Suprapubic skin (tissue), 4 donors: ENCODE measurements at places on chromosomes 16 and 17. TPM values are rescaled to one million over a fixed set of nuclear protein-coding genes. Genes with fewer than 3 reads are reported as not detected.

- H3K27ac ChIP-seq, result peak overlapping the region; percentile 55
- no peak overlapping the region for H3K4me3 ChIP-seq
- no peaks in the 10 kb centered on the region for H3K27me3 ChIP-seq
- no peaks in the 10 kb centered on the region for H3K36me3 ChIP-seq
- peaks cover 12% of the 10 kb centered on the region for H3K4me1 ChIP-seq
Observed at GRCh38 chr17:4522661-4523060, 24.0 kb downstream of the SPNS2 start.

WDR90 gene
- total RNA-seq, result 31.7 TPM

- no peaks in the 10 kb centered on the region for H3K36me3 ChIP-seq
- no peaks in the 10 kb centered on the region for H3K27me3 ChIP-seq
- H3K4me1 ChIP-seq, result peaks cover 17% of the 10 kb centered on the region
- peak overlapping the region; percentile 44 for H3K27ac ChIP-seq
- DNase-seq, result no peak
Observed at GRCh38 chr16:14509675-14510132, 120.4 kb downstream of the PARN start.

- H3K27ac ChIP-seq, result peak overlapping the region; percentile 95
- H3K4me3 ChIP-seq, result peak overlapping the region; percentile 96
- no peaks in the 10 kb centered on the region for H3K27me3 ChIP-seq
- peak; percentile 70 for DNase-seq
- H3K36me3 ChIP-seq, result peaks cover 42% of the 10 kb centered on the region
Observed at GRCh38 chr16:29974291-29975133, 844 bp downstream of the TAOK2 start.

TMEM132E gene
- not detected for total RNA-seq

- no peaks in the 10 kb centered on the region for H3K36me3 ChIP-seq
- DNase-seq, result no peak
- peaks cover 6% of the 10 kb centered on the region for H3K4me1 ChIP-seq
- H3K27ac ChIP-seq, result no peak overlapping the region
Observed at GRCh38 chr17:964876-965275, 14.7 kb downstream of the NXN start.

DNA sequence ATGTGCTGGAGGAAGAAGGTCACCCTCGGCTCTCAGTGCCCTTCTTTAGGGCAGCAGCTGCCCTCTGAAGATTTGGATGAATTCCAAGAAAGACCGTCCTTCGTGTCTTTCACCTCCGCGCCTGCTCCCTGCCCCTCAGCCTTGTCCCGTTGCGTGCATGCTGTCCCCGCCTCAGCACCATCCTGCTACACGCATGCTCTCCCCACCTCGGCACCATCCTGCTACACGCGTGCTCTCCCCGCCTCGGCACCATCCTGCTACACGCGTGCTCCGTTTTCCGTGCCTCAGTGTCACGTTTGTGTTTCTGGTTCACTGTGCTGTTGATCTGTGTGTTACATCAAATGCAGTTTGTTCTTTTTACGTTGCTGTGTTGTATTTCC lies 13.5 kb downstream of the ACSF3 start:
- DNase-seq, result no peak
- no peaks in the 10 kb centered on the region for H3K4me1 ChIP-seq
- no peaks in the 10 kb centered on the region for H3K27me3 ChIP-seq
- peaks cover 64% of the 10 kb centered on the region for H3K36me3 ChIP-seq
- no peak overlapping the region for H3K27ac ChIP-seq

FADS6 gene
- 4.9 TPM for total RNA-seq

DNA sequence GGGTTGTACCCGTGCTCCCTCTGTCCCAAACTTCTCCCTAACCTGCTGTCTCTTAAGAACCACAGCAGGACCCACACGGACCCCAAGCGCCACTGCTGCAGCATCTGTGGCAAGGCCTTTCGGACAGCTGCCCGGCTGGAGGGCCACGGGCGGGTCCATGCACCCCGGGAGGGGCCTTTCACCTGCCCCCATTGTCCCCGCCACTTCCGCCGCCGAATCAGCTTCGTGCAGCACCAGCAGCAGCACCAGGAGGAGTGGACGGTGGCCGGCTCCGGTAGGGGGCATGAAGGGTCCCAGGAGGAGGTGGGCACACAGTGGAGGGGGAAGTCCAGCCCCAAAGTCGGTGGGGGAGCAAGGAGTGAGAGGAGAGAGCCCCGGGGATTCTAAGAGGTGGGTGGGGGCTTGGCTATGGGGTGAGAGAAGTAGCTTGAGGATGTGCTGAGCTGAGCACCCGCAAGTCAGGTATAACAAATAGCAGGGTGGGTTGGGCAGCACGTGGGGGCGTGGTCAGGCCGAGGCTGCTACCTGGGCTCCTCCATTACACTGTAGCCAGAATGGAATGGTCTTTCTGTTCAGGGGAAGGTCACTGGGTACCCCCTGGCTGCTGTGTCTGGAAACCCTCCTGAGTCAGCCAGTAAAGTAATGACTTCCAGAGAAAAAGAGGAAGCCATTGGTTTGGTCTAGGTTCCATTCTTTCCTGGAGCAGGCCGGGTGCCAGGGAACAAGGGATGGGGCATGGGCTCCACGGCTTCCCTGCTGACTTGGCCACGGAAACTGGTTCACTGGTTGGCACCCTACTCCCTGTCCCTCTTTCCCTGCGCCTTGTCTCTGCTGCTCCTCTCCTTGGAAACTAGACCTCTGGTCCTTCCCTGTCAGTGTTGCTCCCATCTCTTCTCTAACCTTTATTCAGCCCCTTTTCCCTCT lies 7.1 kb downstream of the PRSS53 start:
- H3K36me3 ChIP-seq, result peaks cover 81% of the 10 kb centered on the region
- H3K27ac ChIP-seq, result no peak overlapping the region
- no peaks in the 10 kb centered on the region for H3K27me3 ChIP-seq

CFDP1 gene
- 81.4 TPM for total RNA-seq

DNA sequence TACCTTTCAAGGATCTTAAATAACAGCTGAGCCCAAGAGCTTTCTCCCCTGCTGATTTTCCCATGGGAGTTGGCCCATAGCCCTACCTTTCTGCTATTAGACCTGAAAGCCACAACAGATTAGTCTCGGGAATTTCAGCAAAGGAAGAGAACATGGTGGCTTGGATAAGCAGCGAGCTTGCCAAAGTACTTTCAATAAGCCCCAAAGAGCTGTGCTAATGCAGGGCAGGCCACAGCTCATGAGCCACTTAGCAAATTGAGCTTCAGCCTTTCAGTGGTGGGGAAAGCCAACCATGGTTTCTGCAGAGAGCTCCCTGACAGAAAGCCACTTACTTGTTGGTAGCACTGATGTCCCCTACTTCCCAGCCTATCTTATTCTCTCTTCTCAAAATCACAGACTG lies 217.8 kb upstream of the IRX5 start:
- no peak overlapping the region for H3K27ac ChIP-seq
- no peaks in the 10 kb centered on the region for H3K27me3 ChIP-seq
- H3K4me1 ChIP-seq, result no peaks in the 10 kb centered on the region
- H3K4me3 ChIP-seq, result no peak overlapping the region
- DNase-seq, result no peak

- H3K36me3 ChIP-seq, result no peaks in the 10 kb centered on the region
- H3K4me3 ChIP-seq, result no peak overlapping the region
- no peak for DNase-seq
- no peaks in the 10 kb centered on the region for H3K27me3 ChIP-seq
Observed at GRCh38 chr17:35086164-35086563, 22.7 kb upstream of the RFFL start.

DNA sequence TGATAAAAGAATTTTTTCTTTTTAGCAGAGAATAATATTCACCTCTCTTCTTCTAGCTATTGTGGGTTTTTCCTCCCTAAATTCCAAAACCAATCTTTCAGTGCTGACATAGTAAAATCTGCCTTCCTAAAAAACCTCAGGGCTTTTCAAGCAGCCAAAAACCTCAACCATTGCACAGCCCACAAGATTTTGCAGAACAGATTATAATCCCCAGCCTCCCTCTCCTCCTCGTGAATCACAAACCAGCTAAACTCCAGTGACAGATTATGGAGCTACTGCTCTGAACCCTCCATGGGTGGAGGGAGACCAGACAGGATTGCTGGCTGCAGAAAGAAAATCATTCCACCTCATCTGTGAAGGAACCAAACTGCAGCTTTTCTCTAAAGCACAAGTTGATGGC lies 341.6 kb downstream of the SOX9 start:
- H3K36me3 ChIP-seq, result no peaks in the 10 kb centered on the region
- peaks cover 23% of the 10 kb centered on the region for H3K4me1 ChIP-seq
- no peak overlapping the region for H3K4me3 ChIP-seq
- no peaks in the 10 kb centered on the region for H3K27me3 ChIP-seq

- peak overlapping the region; percentile 84 for H3K27ac ChIP-seq
- peaks cover 35% of the 10 kb centered on the region for H3K4me1 ChIP-seq
- H3K4me3 ChIP-seq, result peak overlapping the region; percentile 79
- H3K27me3 ChIP-seq, result no peaks in the 10 kb centered on the region
- no peaks in the 10 kb centered on the region for H3K36me3 ChIP-seq
Observed at GRCh38 chr17:55265311-55266021, 706 bp downstream of the HLF start.

PDE6G gene
- total RNA-seq, result not detected

DNA sequence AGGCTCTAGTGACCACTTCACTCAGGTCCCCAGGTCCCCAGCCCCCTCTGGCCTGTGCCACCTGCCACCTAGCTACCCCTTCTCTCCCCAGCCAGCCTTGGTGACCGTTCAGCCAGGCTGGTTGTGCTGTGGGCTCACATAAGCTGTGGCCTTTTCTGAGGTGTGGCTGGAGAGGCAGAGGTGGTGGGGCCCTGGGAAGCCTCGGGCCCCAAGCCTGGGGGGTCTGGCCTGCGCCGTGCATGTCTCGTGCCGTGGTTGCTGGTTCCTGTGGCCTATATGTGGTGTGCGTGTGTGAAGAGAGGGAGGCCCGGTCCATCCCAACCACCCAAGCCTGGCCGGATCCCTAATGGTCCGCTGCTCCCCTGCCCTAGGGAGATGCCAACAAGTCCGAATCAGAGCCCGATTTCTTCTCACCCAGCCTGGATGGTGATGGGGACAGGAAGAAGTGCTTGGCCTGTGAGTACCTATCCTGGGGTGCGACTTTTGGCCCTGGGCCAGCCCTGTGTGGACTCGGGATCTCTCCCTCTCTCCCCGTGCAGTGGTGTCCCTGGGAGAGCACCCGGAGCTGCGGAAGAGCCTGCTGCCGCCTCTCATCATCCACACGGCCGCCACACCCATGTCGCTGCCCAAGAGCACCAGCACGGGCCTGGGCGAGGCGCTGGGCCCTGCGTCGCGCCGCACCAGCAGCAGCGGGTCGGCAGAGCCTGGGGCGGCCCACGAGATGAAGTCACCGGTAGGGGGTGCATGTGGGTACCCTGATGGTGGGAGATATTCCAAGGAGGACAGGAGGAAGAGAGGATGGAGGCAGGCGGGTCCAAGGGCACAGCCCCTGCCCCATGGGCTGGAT lies 35.9 kb downstream of the CACNA1G start:
- H3K27me3 ChIP-seq, result peaks cover 2% of the 10 kb centered on the region
- no peaks in the 10 kb centered on the region for H3K4me1 ChIP-seq
- H3K4me3 ChIP-seq, result no peak overlapping the region

PTX4 gene
- total RNA-seq, result not detected

EVPLL gene
- 15.6 TPM for total RNA-seq

DNA sequence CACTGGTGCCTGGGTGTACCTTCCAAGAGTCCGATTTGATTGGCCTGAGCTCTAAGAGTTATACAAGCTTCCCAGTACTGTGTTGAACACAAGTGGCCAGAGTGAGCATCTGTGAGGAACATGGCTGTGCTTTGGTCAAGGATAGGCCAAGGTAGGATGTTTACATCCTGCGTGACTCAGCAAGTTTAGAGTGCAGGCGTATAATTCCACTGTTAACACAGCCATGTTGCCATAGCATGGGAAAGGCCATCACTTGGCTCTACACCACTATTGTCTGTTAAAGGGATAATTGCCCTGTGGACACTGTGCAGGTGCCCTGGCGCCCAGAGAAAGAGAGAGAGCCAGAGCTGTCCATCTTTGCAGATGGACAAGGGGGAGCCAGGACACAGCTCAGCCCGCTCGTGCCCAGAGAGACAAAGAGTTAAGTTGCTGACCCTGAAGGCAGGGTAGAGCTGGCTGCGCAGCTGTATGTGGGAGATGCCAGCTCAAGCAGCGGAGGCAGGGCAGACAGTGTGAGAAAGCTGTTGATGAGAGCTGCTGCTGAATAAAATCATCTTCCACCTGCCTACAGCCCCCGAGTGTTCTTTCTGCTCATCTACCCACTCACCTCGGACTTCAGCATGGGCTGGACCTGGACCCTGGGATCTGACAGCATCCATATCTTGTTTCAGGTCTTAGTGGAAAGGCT lies 11.7 kb downstream of the CFAP52 start:
- no peaks in the 10 kb centered on the region for H3K27me3 ChIP-seq
- DNase-seq, result no peak
- H3K36me3 ChIP-seq, result no peaks in the 10 kb centered on the region
- no peak overlapping the region for H3K4me3 ChIP-seq
- no peak overlapping the region for H3K27ac ChIP-seq

PLD2 gene
- total RNA-seq, result 53.5 TPM

DNA sequence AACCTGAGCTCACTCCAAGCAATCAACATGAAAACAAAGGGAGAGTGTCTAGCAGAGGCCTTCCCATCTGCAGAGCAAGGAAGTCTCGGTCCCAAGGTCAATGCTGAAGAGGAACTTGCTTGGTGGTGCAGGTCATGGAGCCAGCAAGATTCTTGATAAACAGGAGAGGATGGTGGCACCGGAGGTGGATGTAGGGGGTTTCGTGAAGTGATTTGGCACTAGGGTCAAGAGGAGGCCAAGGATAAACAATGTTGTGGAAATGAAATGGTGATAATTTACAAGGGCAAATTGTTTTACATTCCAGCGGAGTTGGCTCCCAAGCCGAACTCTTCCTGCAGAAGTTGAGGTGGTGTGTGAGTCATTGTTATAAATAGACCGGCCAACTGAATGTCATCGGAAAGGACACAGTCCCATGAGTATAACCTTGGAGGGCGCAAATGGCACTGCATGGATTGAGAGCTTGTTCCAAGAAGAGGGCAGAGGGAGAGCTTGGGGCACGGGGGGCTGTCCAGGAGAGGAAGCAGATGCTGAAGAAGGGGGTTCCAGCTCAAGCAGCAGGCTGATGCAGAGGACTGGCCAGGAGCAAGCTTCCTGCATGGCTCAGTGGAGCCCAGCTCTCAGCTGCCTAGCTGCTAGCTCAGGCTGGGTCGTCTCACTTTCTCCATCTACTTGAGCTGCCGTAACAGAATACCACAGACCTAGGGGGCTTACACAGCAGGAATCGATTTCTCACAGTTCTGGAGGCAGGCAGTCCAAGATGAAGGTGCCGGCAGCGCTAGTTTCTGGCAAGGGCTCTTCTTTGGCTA lies 136.6 kb downstream of the COPRS start:
- H3K27me3 ChIP-seq, result no peaks in the 10 kb centered on the region
- DNase-seq, result no peak
- no peak overlapping the region for H3K27ac ChIP-seq
- H3K4me3 ChIP-seq, result no peak overlapping the region

DNA sequence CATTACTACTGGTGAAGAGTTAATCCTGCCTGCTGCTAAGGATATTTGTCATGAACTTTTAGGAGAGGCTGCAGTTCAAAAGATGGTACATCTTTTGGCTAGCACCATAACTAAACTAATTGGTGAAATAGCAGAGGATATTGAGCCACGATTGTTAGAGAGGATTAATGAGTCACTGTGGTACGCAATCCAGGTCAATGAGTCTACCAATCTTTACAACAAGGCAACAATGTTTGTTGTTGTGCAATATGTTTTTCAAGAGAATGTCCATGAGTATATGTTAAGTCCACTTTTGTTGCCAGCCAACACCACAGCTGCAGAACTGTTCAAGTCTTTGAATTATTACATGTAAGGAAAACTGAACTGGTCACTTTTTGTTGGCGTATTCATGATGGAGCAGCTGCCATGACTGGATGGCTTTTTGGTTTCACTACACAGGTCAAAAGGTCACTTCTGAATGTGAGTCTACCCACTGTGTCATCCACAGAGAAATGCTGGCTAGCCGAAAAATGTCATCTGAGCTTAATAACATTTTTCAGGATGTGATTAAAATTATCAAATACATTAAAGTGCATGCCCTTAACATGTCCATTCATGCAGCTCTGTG lies 402.6 kb upstream of the KIF2B start:
- H3K4me1 ChIP-seq, result no peaks in the 10 kb centered on the region
- H3K36me3 ChIP-seq, result no peaks in the 10 kb centered on the region
- no peak overlapping the region for H3K27ac ChIP-seq

BOLA2 gene
- 19.0 TPM for total RNA-seq

TOP2A gene
- 45.2 TPM for total RNA-seq
